ENCODE measurements at places on chromosomes 7 and 10.

GRCh38 chr7:12481722-12482121 lies 78.1 kb upstream of the VWDE start:
- no peak for DNase-seq

DNA sequence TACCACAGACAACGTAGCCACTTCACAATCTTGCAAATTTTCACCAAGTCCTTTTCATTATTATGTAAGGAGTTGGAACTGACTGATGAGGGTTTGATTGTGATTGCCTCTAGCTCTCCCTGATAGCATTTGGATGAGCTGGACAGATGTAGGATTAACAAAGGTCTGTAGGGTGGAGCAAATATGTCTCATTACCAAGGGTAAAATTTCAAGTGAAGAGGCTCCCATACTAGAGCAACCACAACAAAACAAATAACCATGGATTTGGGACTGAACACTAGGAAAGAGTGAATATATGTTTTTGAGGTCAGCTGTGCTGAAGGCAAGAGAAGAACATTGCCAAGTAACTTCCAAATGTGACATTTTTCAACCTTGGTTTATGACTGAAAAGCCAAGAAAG lies 281.7 kb downstream of the NEBL start:
- no peak for DNase-seq

GRCh38 chr7:8831376-8831775 lies 398.0 kb downstream of the NXPH1 start:
- DNase-seq: no peak

DNA sequence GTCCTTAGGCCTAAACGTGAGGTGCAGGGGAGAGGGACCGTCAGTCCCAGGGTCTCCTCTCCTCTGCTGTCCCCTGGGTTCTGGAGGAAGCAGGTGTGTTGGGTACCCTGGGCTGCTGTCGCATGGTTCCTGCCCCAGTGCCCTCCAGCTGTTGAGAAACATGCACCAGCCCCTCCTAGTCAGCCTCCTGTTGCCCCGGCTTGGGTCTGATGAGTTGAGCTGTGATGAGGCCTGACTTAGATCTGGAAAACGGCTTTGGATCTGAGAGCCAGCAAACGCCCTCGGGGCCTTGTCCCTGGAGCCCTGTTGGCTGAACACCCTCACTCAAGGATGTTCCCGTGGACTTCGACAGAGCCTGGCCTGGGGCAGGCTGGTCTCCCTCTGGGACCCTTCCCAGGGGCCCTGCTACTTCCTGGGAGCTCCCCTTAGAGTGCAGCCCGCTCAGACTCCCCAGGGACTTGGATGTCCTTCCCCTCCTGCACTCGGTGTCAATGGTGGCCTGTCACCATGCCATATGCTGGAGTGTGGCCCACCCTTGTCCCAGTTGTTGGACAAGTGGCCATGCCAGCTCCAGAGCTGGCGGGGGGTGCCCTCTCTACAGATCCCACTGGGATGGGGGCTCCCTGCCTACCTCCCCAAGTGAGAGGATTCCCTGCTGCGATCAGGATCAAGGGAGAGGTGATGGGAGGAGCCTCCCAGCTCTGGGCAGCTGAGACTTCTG lies 12.3 kb downstream of the ZNF316 start:
- DNase-seq: no peak

- DNase-seq: no peak
Observed at GRCh38 chr10:11387044-11387443, 224.4 kb downstream of the USP6NL start.

Measured in NCI-H1417 treated with DMSO at 0.1 percent for 48 hours (cell line).